ENCODE measurements at places on chromosomes 6 and 20. TPM values are rescaled to one million over a fixed set of nuclear protein-coding genes. Genes with fewer than 3 reads are reported as not detected.

Gene PDYN
- not detected for polyA plus RNA-seq

Gene COL19A1
- not detected for polyA plus RNA-seq

Gene BEND3
- polyA plus RNA-seq: 0.04 TPM

Gene TFAP2D
- polyA plus RNA-seq: not detected

Gene ELOVL4
- not detected for polyA plus RNA-seq

Gene ARMH2
- polyA plus RNA-seq: not detected

DNA sequence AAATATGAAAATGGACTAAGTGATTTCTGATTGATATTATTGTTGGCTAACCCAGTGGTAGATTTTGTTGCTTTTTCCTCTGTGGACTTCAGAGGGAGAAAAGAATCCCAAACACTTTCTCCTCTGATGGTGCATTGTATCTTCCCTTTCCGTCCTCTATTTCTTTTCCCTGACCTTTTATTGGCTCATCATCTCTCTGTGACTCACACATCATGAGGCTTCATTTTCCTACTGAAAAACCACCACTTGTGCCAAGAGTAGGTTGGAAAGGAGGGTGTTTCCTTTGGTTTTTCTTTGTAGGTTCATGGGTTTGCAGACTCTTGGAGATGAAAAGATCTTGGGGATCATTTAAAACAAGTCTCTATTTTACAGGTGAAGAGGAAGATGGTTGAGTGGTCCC is 311.7 kb upstream of the JAG1 start:
- no peak for DNase-seq

DNA sequence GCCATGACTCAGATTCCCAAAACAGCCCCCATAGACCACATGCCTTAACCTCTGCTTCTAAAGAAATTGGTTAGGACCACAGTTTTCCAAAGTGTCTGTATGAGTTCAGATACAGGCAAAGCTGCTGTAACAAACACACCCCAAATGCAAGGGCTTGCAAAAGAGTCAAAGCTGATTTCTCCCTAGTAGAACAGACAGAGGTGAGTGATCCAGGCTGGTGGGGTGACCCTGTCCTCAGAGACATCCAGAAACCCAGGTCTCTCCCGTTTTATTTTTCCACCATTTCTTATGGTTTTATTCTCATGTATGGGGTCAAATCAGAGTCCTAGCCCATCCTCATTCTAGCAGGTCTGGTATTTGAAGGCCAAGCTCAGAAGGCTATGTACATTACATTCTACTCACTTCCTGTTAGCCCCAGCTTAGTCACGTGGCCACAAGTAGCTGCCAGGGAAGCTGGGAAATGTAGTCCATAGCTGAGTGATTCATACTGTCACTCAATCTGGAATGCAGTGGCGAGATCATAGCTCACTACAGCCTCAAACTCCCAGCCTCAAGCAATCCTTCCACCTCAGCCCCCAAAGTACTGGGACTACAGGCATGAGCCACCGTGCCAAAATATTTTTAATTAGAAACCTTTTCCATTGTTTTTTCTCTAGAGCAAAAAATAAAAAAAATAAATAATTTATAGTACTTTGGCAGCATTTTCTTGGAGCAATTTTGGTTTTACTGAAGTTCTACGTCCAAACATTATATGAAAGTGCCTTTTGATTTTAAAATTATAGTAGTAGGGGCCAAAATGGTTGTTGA is 175.2 kb downstream of the ZMYND8 start:
- DNase-seq: no peak

DNA sequence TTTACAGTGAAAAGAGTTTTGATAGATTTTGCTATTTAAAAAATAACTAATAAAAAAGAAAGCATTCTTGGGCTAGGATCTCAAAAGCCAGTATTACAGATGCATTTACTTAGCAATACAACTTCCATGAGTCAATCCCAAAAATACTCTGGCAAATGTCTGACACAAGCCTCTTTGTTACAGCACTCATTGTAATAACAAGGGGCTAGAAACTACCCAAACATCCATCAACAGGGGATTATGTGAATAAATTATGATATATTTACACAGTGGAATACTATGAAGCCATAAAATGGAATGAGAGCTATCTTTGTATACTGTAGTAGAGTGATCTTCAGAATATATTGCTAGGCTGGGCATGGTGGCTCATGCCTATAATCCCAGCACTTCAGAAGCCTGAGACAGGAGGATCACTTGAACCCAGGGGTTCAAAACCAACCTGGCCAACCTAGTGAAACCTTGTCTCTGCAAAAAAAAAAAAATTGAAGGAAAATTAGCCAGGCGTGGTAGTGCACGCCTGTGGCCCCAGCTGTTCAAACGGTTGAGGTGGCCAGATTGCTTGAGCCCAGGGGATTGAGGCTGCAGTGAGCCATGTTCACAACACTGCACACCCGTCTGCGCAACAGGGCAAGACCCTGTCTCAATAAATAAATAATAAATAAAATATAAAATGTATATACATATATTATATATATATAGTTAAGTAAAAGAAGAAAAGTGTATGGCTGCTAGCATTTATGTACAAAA is 34.7 kb upstream of the TOP1 start:
- DNase-seq: no peak

GRCh38 chr6:167129562-167129961 is 6.7 kb downstream of the CCR6 start:
- no peak for DNase-seq

GRCh38 chr20:16125816-16126215 is 447.4 kb downstream of the KIF16B start:
- DNase-seq: no peak

DNA sequence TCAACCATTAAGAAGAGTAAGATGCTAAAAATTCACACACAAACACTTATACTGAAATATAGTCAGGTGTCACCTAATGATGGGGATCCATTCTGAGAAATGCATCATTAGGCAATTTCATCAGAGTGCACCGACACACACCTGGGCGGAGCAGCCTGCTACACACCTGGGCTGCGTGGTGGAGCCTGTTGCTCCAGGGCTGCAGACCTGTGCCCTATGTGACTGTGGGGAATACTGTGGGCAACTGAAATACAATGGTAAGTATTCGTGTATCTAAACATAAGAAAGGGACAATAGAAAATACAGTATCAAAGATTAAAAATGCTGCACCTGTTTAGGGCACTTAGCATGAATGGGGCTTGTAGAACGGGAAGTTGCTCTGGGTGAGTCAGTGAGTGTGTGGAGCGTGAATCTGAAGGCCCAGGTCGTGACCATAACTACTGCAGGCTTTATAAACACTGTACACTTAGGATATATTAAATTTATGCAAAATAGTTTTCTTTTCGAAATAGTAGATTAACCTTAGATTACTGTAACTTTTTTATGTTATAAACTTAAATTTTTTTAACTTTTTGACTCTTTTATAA is 124.4 kb upstream of the AFDN start:
- no peak for DNase-seq

DNA sequence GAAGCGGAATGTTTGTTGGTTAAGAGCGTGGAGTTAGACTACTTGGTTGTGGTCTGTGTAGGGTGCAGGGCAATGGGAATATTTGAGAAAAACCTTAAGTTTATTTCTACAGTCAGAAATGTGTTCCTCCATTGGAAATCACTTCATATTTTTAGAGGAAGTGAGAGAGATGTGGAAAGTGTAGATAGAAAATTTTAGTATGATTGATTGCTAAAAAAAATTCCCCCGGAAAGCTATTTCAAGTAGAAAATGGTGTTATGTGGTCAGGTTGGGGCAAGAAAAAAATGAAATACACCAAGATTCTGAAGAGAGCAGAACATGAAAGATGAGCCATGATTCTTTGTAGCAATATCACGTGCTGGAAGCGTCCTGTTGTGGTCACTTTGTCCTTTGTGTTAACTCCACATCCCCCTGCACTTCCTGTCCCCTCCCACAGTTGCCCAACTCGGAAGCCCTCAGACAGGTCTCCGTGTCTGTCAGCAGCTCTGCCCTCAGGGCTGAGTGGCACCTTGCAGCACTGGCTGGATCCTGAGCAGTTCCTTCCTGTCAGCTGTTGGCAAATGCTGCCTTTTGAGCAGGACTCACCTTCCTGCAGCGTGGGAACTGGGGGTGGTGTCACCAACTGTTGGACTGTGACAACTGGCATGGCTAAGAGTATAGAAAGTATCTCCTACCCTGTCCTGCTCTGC is 137.5 kb upstream of the SLC24A3 start:
- peak; percentile 81 for DNase-seq

DNA sequence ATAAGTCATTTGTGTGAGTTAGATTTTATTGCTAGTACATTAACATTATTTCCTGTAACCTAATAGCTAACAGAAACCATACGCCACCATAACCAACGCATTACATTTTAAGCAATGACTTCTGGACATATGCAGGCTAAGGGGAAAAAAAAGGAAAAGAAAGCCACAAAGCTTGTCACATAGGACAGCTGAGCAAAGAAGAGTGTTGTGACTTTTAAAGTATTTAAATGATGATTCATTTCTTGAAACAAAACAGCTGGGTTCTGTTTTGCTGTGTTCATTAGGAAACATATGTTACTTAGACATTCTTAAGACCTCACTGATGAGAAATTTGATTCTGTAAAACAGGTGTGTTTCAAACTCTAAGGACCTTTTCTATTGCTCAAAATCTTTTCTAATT is 171.4 kb downstream of the COL9A1 start:
- no peak for DNase-seq

All from immature natural killer cell (primary cell).